ENCODE measurements at places on chromosomes 2 and 18. TPM values are rescaled to one million over a fixed set of nuclear protein-coding genes. Genes with fewer than 3 reads are reported as not detected.

The EML6 gene
- 6.6 TPM for total RNA-seq

The POTEF gene
- 3.5 TPM for total RNA-seq

The CIB4 gene
- not detected for total RNA-seq

The WDCP gene
- total RNA-seq, result 19.9 TPM

The KCNG2 gene
- total RNA-seq, result not detected

- DNase-seq, result no peak
- H3K4me3 ChIP-seq, result no peak overlapping the region
- no peaks in the 10 kb centered on the region for H3K36me3 ChIP-seq
- no peaks in the 10 kb centered on the region for H3K4me1 ChIP-seq
Observed at GRCh38 chr2:855177-855576, 95.5 kb upstream of the SNTG2 start.

- H3K4me1 ChIP-seq, result peaks cover 19% of the 10 kb centered on the region
- DNase-seq, result no peak
- peak overlapping the region; percentile 63 for H3K4me3 ChIP-seq
- no peaks in the 10 kb centered on the region for H3K27me3 ChIP-seq
Observed at GRCh38 chr2:218883491-218884490, 3.1 kb downstream of the WNT10A start.

DNA sequence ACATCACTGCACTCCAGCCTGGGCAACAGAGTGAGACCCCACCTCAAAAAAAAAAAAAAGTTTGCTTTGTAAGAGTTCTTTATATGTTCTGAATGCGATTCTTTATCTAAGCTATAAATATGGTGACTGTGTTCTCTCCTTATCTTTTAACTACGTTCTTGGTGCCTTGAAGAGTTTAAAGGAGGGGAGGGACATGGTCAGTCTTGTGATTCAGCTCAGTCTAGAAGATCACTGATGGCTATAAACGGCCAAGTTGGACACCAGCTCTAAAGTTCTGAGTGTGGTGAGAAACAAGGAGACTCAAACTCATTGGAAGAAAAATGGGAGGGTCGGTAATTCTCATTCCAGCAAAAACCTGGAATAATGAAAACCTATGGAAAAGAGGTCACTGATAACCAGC is 128.4 kb upstream of the SEC11C start:
- no peak overlapping the region for H3K4me3 ChIP-seq
- no peaks in the 10 kb centered on the region for H3K27me3 ChIP-seq
- no peaks in the 10 kb centered on the region for H3K36me3 ChIP-seq
- H3K27ac ChIP-seq, result no peak overlapping the region
- DNase-seq, result no peak
- peaks cover 12% of the 10 kb centered on the region for H3K4me1 ChIP-seq

- H3K4me1 ChIP-seq, result 0 out of 2 replicates have a peak, but pooled peaks cover 2% of the 10 kb centered on the region
- no peak for DNase-seq
- no peak overlapping the region for H3K4me3 ChIP-seq
- no peak overlapping the region for H3K27ac ChIP-seq
Observed at GRCh38 chr2:24471662-24472061, 19.4 kb upstream of the NCOA1 start.

DNA sequence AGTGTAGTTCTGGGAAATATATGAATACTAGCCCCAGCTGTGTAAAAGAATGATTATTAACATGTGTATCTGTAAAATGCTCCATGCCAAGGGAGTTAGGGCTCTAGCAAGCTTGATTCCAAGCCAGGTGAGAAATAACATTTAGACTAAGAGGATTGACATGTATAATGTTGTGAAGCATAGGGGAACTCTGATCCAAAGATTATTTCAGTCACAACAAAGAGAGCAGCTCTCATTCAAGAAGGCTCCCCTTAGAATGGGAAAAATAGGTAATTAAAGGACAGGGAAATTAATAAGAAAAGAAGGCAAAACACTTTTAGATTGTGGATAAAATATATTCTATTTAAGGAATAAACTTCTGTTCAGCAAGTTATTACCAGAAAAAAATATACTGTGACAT is 347.3 kb upstream of the CDH7 start:
- no peak overlapping the region for H3K4me3 ChIP-seq
- no peak for DNase-seq
- H3K27ac ChIP-seq, result no peak overlapping the region
- H3K27me3 ChIP-seq, result no peaks in the 10 kb centered on the region
- H3K36me3 ChIP-seq, result no peaks in the 10 kb centered on the region

GRCh38 chr2:863732-864450 is 86.8 kb upstream of the SNTG2 start:
- H3K27ac ChIP-seq, result no peak overlapping the region
- no peak for DNase-seq
- H3K4me3 ChIP-seq, result no peak overlapping the region
- no peaks in the 10 kb centered on the region for H3K4me1 ChIP-seq

- H3K4me3 ChIP-seq, result no peak overlapping the region
- DNase-seq, result no peak
- peaks cover 18% of the 10 kb centered on the region for H3K4me1 ChIP-seq
Observed at GRCh38 chr2:71469403-71470398, 16.3 kb downstream of the DYSF start.

DNA sequence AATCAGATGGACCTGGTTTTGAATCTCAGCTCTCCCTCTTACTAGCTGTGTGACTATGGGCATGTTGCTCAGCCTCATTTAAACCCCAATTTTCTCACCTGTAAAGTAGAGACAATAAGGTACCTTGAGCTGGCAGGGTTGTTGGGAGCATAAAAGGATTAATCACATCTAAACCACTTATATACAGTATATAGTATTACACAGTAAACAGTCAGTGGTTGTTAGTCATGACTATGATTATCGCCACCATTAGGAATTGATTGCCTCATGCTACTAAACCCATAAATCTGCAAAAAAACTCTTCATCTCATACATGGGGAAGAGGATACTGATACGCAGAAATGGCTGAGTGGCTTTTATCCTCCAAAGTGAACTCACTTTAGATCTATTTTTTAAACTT is 65.8 kb downstream of the INO80D start:
- no peaks in the 10 kb centered on the region for H3K4me1 ChIP-seq
- no peak for DNase-seq
- no peaks in the 10 kb centered on the region for H3K27me3 ChIP-seq
- no peak overlapping the region for H3K4me3 ChIP-seq

GRCh38 chr18:34951625-34952379 is 89.4 kb upstream of the MAPRE2 start:
- H3K4me3 ChIP-seq, result no peak overlapping the region
- 0 out of 2 replicates have a peak, but pooled peaks cover 7% of the 10 kb centered on the region for H3K4me1 ChIP-seq
- no peaks in the 10 kb centered on the region for H3K36me3 ChIP-seq
- DNase-seq, result no peak
- H3K27me3 ChIP-seq, result no peaks in the 10 kb centered on the region

- peaks cover 8% of the 10 kb centered on the region for H3K4me1 ChIP-seq
- DNase-seq, result no peak
- no peak overlapping the region for H3K4me3 ChIP-seq
- H3K27me3 ChIP-seq, result no peaks in the 10 kb centered on the region
- H3K27ac ChIP-seq, result no peak overlapping the region
Observed at GRCh38 chr2:19609266-19609665, 250.8 kb upstream of the OSR1 start.

DNA sequence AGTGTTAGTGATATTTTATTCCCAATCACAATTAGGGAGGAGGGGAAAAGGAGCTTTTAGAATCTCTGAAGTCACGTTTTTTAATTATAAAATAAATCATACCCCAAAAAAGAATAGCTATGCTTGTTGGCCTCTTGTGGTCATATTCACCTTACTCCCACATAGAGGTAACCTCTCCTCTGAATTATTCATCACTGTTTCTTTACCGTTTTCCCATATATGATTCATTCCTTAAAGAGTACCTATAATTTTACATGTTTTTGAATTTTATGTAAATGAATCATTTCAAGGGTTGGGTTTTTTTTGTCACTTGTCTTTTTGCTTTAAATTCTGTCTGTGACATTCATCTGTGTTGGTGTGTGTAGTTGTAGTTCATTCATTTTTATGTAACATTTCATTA is 110.6 kb upstream of the CD302 start:
- H3K4me3 ChIP-seq, result no peak overlapping the region
- H3K4me1 ChIP-seq, result no peaks in the 10 kb centered on the region
- no peak for DNase-seq

Measured in HCT116 (cell line).